ENCODE measurements at places on chromosomes 1 and 21.

DNA sequence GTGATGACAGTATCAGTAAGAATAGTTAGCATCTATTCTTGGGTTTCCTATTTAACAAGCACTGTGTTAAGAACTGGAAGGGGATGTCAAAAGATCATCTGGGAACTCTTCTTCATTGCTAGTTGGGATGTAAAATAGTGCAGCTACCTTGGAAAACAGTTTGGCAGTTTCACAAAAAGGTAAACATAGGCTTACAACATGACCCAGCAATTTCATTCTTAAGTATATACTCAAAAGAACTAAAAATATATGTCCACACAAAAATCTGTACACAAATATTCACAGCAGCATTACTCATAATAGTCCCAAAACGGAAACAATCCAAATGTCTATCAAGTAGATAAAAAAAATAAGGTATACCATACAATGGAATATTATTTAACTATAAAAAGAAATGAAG, 45.7 kb downstream of the DIPK1A start:
- DNase-seq = no peak

DNA sequence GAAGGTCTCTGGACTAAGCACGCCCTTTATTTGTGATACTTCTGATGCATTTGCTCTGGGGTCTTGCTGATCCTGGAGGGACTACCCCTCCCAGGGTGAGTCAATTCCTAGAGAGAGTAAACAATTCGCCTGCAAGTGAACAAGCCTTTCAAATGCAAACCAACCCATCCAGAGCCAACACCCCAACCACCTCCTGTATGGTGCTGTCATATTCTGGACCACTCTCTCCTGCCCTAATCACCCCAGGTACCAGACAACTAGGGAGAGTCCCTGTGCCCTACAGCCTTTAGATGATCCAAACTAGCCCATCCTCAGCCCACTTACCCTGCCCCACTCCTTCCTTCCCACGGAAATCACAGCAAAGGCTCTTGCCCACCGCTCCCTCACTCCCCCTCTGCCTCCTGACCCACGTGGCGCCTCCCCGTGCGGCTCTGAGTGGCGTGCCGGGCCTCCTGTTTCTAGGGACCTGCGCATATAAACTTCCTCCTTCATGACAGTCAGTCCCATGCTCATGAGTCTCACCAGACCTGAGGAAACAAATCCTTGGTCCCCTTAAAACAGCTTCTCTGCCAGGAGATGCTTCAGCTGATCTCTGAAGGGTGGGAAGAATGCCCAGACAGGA, 37.2 kb downstream of the ACTA1 start:
- DNase-seq = no peak

DNA sequence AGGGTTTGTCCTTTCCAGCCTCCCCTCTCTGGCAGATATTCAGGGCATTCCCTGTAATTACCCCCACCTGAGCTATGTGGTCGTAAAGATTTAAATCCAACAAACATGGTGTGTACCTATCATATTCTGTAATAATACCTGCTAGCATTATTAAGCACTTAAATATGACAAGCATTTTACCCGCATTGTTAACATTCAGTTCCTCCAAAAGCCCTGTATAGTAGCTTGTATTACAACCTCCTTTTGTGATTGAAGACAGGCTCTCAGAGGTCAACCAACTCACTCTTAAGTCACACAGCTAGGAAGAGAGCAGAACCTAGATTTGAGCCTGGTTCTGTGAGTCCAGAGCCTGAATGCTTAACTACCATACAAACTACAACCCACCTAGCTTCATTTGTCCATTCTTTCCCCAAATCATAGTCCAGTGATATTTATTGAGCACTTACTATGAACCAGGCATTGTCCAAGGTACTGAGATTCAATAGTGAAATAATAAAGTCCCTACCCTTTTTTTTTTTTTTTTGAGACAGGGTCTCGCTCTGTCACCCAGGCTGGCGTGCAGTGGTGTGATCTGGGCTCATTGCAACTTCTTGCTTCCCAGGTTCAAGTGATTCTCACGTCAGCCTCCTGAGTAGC, 13.8 kb upstream of the KDM4A start:
- DNase-seq = no peak

DNA sequence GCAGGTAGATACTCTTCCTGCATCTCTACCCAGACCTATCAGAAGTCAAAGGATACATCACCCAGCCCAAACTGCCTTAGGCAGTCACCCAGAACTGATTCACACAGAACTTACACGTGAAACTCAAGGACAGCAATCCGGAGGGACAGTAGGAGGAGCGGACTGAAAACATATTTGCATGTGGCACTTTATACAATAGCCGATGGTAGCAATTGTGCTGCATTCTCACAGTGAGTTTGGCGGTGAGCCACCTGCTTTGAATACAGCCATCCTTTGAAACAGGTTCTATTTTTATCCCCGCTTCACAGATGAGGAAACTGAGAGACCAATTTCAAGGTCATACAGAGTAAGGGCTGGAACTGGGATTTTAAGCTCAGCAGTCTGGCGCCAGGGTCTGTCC, 69.5 kb downstream of the EDEM3 start:
- DNase-seq = no peak

GRCh38 chr1:157878059-157878458, 36.5 kb upstream of the CD5L start:
- no peak for DNase-seq

DNA sequence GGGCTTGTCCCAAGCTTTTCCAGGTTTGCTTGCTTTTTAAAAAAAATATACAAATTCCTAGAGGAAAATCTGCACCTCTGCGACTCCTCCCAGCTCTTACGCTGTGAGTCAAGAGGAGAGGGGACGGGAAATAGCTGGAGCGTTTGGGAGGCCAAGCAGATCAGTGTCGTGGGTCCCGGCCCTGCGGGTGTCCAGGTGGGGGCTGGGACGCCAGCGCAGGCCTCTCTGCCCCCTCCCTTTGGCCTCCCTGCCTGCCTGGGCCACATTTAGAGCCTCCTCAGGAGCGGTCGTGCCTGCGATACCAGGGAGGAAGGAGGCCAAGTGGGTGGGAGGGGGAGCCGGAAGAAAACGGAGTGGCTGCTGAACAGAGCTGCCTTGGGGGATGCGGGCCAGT, 9.0 kb downstream of the WNT4 start:
- no peak for DNase-seq

Data from activated CD4-positive, CD25-positive, alpha-beta regulatory T cell (primary cell).